ENCODE measurements at places on chromosomes 1 and 21. TPM values are rescaled to one million over a fixed set of nuclear protein-coding genes. Genes with fewer than 3 reads are reported as not detected.

Gene ACAP3
- 38.8 TPM for total RNA-seq

Gene PLPPR4
- not detected for total RNA-seq

Gene LCE1D
- not detected for total RNA-seq

Gene KRTAP19-3
- not detected for total RNA-seq

Gene ROR1
- total RNA-seq, result not detected

Gene SYT2
- not detected for total RNA-seq

Gene ENAH
- total RNA-seq, result 0.53 TPM

Gene CD101
- total RNA-seq, result 0.39 TPM

Gene SPATA17
- 0.33 TPM for total RNA-seq

Gene WNT3A
- not detected for total RNA-seq

Gene S100B
- 0.91 TPM for total RNA-seq

Gene FALEC
- not detected for total RNA-seq

Gene CLDN19
- not detected for total RNA-seq

Gene UQCRHL
- 2.0 TPM for total RNA-seq

Gene CAMK1G
- total RNA-seq, result not detected

Gene FMO2
- total RNA-seq, result not detected

Gene TTC22
- 2.8 TPM for total RNA-seq

Data from CD8-positive, alpha-beta memory T cell (primary cell).